Stimulated activated CD4-positive, alpha-beta T cell treated with anti-CD3 and anti-CD28 coated beads, TNF-alpha, amount 100 ng/mL, for 48 hours (primary cell): ENCODE measurements at places on chromosomes 13 and 19.

DNA sequence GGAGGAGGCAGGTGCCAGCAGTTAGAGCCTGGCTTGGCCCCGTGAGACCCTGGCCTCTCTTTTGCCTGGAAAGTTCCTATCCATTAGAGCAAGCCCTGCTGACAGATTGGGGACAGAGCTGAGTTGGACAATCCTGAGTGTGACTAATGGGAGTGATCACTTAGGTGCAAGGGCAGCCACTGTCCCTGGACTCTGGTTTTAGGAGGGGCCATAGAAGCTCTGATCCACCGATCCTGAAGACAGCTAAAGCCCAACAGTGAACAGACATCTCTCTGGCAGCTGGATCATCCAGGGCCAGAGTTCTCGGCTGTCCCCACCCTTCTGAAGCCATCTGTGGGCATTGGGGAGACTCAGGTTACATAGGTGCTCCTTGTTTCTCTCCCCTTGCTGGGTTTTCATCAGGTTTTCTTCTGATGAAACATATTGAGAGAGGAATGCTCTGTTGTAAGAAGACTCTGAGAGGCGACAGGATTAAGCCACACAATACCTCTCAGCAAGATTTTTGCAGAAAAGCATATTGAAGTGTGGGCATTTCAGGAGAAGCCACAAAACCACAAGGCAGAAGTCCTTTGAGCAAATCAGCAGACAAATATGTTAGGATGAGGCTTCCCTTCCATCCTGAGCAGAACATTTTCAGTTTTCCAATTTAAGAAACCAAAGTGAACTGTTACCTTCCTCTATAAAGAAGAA lies 288.0 kb upstream of the MAB21L1 start:
- DNase-seq = no peak

GRCh38 chr19:5844456-5845433 lies 5.2 kb upstream of the FUT6 start:
- DNase-seq = no peak

DNA sequence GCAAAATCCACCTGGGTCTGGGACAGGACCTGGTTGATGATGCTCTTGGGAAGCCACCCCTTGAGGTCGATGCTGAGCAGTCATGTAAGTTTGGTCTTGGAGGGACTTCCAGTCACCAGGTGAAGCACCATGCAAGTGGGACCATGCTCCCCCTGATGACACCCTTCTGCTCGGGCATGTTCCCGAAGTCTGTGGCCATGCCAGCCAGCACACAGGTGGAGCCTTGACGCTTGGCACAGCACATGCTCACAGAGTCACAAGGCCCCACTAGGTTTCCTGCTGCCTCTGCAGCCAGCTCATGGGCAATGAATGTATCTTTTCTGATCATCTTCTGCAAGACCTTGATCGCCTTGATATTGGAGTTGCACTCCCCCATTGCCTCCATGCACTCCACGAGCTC lies 1920.2 kb downstream of the PCDH9 start:
- no peak for DNase-seq

DNA sequence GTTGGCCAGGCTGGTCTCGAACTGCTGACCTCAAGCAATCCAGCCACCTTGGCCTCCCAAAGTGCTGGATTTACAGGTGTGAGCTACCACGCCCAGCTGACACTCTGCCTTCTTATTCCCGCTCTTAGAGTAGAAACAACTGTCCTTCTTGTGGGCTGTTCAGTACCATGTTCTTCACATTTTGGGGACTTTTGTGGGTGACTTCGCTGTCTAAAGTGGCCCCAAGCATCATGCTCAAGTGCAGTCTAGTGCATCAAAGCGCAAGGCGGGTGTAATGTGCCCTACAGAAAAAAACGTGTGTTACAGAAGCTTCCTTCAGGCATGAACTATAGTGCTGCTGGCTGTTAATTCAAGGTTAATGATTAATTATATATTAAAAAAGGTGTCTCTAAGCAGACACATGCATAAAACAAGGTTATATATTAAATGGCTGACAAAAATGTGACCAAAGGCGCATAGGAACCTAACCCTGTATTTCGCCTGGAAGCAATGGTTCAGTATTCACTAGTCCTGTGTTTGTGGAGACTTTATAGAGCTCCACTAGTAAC lies 38.3 kb downstream of the ABCC4 start:
- DNase-seq = no peak

GRCh38 chr13:113129921-113130750 lies 7.5 kb downstream of the F10 start:
- DNase-seq = no peak

DNA sequence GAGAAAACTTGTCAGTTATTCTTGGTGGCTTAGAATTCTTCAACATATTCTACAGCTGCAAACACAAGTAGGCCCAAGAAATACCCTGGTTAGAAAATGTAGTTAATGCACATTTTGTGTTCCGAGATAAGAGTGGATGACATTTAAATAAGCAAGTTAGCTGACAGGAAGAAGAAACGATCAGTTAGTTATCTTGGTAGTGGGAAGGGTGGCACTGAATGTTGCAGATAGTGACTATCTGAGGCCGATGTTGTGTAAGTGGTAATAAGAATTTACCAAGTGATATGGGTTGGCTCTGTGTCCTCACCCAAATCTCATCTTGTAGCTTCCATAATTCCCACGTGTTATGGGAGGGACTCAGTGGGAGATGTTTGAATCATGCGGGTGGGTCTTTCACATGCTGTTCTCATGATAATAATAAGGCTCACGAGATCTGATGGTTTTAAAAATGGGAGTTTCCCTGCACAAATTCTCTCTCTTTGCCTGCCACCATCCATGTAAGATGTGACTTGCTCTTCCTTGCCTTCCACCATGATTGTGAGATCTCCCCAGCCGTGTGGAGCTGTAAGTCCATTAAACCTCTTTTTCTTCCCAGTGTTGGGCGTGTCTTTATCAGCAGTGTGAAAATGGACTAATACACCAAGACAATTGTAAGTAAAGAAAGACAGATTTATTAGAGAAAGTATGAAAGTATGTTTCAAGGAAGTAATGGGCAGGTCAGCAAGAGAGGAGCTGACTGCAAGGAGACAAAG lies 10.9 kb upstream of the AKAP11 start:
- no peak for DNase-seq
